A549 treated with CORT108297 at 1 μM for 4 hours (cell line): ENCODE measurements at places on chromosomes 3 and 15. TPM values are rescaled to one million over a fixed set of nuclear protein-coding genes. Genes with fewer than 3 reads are reported as not detected.

Gene ZNF385D
- 0.01 to 0.05 TPM (median 0.02 TPM) in 3 of 5 replicates, not detected in the others for total RNA-seq

Gene PLXNA1
- 16.6 to 26.3 TPM (median 23.7 TPM) in 5 replicates for total RNA-seq

Gene KLHL6
- total RNA-seq, result not detected in 5 replicates

Gene CPOX
- total RNA-seq, result 18.7 to 24.8 TPM (median 22.3 TPM) in 5 replicates

Gene EFCAB12
- 0.36 to 0.88 TPM (median 0.70 TPM) in 5 replicates for total RNA-seq

Gene RAB6B
- 0.96 to 2.7 TPM (median 2.0 TPM) in 5 replicates for total RNA-seq

Gene BRK1
- 173 to 183 TPM (median 177 TPM) in 5 replicates for total RNA-seq

Gene GHSR
- total RNA-seq, result not detected in 5 replicates
